ENCODE measurements at places on chromosomes 7 and 10.
A peak's percentile ranks its signal among the peaks of the same experiment; 100 is the strongest.

DNA sequence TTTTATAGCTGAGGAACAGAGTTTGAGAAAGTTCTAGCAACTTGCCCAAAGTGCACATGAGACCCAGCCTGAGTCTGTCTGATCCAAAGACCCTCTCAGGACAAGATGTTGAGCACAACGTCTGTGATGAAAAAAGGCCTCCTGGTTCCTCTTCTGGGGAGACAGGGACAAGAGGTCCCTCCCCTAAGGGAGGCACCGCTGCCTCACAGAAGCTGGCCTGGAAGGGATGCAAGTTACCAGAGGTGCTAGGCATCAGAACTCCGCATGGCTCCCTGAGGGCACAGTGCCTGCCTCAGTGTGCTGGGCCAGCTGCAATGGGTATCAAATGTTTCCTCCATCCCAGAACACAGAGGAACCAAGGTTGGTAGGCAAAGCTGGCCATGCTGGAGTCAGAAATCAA lies 302.4 kb downstream of the GRID1 start:
- no peak for DNase-seq

- DNase-seq = peak; percentile 50
Observed at GRCh38 chr10:131874991-131875451, 25.8 kb upstream of the PPP2R2D start.

- DNase-seq = no peak
Observed at GRCh38 chr10:27312854-27313253, 72.3 kb upstream of the ACBD5 start.

DNA sequence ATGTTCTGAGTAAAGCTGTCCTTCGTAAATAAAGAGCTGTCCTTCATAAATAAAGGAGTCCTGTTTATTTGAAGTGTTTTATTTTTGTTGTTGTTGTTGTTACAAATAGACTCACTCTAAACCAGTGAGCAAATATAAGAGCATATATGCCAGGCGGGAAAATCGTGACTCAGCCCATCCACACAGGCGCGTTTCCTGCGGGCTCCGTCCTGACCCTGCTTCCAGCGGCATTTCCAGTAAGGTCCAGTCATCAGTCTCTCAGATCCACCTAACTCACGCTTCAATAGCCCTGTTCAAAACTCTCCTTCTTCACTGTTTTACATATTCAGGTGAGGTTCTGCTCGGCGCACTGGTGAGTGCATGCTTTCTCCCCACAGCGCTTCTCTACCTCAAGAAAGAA lies 277.2 kb upstream of the ADARB2 start:
- DNase-seq = no peak

DNA sequence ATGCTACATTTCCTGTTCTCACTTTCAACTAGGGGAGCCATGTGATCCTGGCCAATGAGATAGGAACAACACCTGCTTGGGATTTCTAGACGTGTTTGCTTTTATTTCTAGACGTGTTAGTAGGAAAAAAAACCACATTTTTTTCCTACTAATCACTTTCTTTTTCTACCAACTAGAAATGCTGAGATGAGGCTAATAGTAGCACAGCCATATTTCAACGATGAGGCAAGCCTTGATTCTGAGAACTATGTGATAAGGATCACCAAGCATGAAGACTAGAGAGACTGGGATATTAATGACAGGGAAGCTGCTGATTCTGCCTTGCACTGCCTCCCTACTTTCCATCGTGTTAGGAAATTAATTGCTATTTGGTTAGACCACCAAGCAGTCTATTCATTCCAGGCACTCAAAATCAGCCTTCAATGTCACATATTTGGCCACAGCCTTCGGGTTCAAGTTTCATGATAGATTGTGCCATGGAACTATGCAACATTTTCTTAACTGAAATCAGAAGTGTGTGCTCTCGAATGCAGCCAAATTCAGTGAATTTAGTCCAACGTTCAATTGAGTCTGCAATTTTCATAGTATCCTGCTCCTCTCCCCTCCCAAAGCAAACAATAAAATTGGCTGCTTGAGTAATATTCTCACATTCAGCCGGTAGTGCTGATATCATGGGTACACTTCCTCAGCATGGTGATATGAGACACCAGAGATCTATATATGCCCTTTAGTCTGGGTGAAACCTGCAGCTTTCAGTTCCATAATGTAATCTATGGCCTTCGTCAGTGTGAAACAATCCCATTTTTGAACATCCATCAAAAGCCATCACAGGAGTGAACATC lies 98.1 kb downstream of the GPR37 start:
- no peak for DNase-seq

- DNase-seq = peak; percentile 29
Observed at GRCh38 chr7:149883452-149883861, 9.7 kb downstream of the ATP6V0E2 start.

- no peak for DNase-seq
Observed at GRCh38 chr7:159158888-159159405, 14.3 kb upstream of the VIPR2 start.

DNA sequence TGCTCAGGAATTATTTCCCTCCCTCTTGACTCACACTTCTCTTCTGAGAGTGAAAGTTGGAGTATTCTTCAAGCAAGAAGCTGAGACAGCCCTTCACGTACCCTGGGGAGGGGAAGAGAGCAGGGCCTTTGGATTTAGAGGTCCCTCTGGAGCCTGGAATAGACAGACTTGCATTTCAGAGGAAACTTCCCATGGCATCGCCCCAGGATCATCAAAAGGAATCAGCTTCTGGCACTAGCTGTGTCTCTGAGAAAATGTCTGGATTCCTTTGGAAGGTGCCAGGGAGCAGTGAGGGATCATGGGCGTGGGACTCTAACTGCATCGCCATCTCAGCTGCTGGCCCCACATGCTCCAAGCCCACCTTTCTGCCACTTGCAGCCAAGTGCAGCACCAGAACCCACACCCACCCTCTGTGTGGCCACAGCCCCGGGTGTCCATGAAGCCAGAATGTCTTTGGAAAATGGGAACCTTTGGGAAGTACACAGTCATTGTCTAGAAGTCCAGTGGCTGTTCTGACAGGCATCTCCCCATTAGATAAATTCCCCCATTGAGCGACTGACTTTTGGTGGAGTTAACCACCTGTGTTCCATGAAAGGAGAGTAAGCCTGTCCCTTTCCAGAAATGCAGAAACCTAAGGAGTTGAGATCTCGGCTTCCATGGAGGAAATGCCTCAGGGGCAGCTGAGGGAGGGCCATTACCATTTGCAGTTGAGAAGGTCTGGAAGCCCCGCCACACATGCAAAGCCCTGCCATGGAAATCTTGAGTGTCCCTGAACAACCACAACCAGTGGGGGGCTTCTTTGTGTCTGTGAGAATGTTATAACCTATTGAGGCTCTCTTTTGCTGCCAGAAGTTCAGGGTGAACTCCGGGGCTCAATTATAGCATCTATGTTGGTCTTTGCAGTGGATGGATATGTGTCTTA lies 57.8 kb upstream of the GDF10 start:
- DNase-seq = no peak

- DNase-seq = no peak
Observed at GRCh38 chr7:155517969-155518368, 28.4 kb downstream of the CNPY1 start.

- DNase-seq = no peak
Observed at GRCh38 chr10:29922892-29923291, 136.5 kb downstream of the JCAD start.

- DNase-seq = no peak
Observed at GRCh38 chr7:70094831-70095230, 496.6 kb downstream of the AUTS2 start.

DNA sequence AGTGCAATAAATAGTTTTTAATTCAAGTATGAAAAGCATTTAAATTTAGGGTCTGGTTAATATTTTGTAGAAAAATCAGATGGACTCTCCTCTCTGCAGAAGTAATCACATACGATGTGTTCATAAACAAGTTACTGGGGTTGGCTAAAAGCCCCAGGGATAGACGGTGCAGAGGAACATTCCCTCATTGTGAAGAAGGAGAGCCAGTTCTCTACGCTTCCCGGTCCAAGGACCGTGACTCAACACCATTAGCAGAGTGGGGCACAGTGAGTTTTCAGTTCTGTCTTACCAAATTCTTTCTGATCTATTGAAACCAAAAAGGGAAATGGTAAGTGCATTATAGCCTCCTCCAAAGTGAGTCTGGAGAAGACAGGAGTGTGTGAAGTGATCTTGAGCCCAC lies 327.8 kb downstream of the WDR37 start:
- no peak for DNase-seq

DNA sequence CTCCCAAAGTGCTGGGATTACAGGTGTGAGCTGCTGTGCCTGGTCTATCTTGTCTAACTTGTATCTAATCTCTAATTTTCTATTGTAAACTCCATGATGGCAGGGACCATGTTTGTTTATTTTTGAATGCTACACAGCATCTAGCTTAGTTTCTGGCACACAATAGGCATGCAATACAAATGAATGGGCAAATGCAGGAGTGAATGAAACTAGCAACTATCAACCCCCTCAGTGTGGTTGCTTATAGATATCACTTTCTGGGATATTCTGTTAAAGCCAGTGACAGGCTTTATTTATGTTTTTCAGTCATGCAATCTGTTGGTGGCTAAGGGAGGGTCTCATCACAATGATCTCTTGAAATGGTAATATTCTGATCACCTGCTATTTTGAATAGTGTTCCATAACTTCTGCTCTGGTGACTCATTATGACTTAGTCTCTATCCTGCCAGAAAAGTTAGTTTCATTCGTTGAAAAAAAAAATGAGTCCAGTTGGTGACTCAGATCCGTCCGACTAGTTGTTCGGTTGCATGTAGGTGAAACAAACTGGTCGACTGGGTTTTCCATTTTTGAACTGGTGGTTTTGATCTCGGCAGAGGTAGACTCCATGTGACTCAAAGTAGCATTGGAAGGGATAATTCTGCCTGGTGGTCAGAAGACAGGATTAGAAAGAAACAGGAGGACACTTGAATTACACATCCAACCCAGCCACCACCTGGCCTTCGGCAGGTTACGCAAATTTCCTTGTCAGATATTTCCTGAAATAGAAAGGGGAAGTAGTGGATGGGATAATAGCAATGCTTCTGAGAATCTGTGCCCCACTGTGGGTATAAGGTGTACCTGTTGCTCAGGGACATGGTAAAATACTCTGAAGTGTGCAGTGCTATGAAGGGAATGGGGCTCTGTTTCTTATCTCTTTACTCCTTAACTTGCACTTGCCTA lies 76.8 kb downstream of the GATA3 start:
- peak; percentile 41 for DNase-seq

GRCh38 chr7:96034940-96035727 lies 262.8 kb downstream of the DYNC1I1 start:
- DNase-seq = no peak

DNA sequence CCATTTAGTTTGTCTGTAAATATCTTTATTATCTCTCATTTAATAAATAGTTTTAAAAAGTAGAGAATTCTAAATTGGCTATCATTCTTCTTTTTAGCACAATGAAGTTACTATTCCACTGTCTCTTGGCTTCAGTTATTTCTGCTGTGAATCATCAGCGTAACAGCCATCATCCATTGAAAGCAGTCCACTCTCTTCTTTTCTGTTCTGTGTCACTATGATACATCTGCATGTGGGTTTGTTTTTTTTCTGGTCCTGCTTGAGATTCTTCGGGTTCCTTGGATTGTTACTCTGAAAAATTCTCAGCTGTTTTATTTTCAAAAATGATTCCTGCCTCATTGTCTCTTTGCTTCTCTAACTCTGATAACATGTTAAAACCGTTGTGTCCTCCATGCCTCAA lies 52.5 kb downstream of the CSGALNACT2 start:
- no peak for DNase-seq

GRCh38 chr10:120789303-120790203 lies 61.6 kb upstream of the WDR11 start:
- DNase-seq = no peak

DNA sequence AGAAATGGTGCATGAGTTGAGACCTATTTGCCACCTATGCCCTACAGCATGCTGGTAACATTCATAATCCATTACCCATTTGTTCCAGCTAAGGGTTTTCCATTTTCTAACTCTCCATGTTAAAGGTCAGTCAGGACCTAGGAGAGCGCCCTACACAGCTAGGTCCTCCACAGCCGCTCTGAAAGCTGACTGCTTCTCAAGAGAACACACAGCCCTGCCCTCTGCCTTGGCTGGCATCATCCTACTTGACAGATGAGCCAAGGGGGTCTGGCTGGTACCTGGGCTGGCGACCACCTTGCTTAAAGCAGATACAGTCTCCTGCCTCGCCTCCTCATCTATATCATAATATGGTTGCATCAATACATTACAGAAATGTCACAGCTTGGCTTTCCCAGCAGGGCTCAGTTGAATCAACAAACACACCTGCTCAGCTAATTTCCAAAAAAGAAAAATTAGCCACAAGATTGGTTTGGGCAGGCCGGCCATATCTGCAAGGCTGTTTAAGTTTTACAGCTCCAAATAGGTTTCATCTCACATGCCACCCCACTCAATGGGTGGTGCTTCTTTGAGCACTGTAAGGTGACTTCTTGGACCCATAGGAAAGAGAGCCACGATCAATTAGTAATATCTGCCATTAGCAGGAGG lies 17.3 kb downstream of the TLL2 start:
- no peak for DNase-seq

DNA sequence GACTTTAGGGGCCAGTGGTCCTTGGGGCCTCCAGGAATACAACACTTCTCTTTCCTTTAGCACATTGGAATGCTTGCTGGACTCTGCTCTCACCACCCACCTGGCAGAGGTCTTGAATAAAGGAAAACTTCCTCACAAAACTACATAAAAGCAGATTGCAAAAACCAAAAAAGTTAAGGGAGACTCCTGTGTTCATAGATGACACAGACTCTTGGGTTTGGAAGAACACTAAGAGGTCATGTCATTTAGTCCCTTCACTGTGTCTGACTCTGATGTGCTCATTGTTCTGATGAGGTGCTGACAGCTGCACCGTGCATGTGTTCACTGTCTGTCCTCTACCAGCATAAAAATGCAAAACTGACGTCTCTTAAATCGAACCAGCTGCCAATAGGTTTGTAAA lies 11.4 kb downstream of the BLNK start:
- no peak for DNase-seq

GRCh38 chr10:129522041-129522585 lies 55.1 kb downstream of the MGMT start:
- DNase-seq = no peak

DNA sequence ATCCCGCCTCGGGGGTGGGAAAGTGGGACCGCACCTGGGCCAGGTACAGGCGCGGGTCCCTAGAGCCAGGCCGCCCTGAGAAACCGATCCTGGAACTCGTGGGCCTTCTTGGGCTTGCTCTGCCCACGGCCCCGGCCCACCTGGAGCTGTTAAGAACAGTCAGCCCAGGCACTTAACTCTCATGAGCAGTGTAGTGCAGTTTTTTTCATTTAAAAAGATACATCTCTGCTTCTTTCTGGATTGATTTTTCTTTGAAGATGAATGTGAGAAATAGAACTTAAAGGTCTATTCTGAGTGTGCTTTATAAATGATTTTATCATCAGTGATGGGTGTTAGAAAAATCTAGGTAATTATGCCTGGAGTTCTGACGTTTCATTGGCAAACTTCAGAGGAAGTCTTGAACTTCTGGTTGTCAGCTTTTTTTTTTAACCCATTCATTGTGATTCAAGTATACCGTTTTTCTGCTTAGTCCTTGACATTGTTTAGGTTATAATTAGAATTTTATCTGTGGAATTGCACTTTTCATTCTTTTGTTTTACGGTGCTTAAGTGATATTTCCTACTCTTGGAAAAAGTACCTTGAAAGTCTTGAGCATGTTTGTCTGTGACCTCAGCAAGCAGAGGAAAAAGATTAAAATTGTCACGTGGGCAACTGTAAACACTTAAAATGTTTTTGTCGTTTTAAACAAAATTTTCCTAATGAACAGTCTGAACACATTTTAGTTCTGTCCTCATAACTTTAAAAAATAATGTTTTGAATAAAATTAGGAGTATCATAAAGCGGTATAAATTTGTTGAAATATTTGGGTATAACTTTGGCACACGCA lies 906 bp downstream of the CDK1 start:
- DNase-seq = no peak

GRCh38 chr7:73703757-73704639 lies 15.5 kb downstream of the STX1A start:
- no peak for DNase-seq

All from H54 (cell line).